Neural cell (in vitro differentiated cells): ENCODE measurements at places on chromosomes 7 and 10. TPM values are rescaled to one million over a fixed set of nuclear protein-coding genes. Genes with fewer than 3 reads are reported as not detected.

AS3MT gene
- polyA plus RNA-seq, result 16.9 and 17.6 TPM in 2 replicates

FFAR4 gene
- not detected in 2 replicates for polyA plus RNA-seq

ACTL6B gene
- polyA plus RNA-seq, result 339 and 389 TPM in 2 replicates

SLF2 gene
- 40.4 and 43.0 TPM in 2 replicates for polyA plus RNA-seq

GUSB gene
- 50.3 and 56.1 TPM in 2 replicates for polyA plus RNA-seq

AOC1 gene
- not detected in 2 replicates for polyA plus RNA-seq

IGFBP1 gene
- not detected in 2 replicates for polyA plus RNA-seq

MRC1 gene
- polyA plus RNA-seq, result 0.12 TPM in 1 of 2 replicates, not detected in the other

GPR26 gene
- 8.0 and 8.1 TPM in 2 replicates for polyA plus RNA-seq

ASB15 gene
- not detected in 2 replicates for polyA plus RNA-seq

PLAC9 gene
- not detected in 2 replicates for polyA plus RNA-seq

CADPS2 gene
- polyA plus RNA-seq, result 5.0 and 5.9 TPM in 2 replicates

WDR37 gene
- 31.2 and 32.3 TPM in 2 replicates for polyA plus RNA-seq

SEMA3A gene
- polyA plus RNA-seq, result 20.7 and 22.8 TPM in 2 replicates

TAS2R4 gene
- polyA plus RNA-seq, result 2.3 and 2.4 TPM in 2 replicates

ANKRD30A gene
- not detected in 2 replicates for polyA plus RNA-seq

FKBP6 gene
- not detected in 2 replicates for polyA plus RNA-seq

HGF gene
- not detected in 2 replicates for polyA plus RNA-seq

LSM5 gene
- polyA plus RNA-seq, result 90.5 and 100 TPM in 2 replicates

CLCN1 gene
- 0.20 TPM in 1 of 2 replicates, not detected in the other for polyA plus RNA-seq

ARHGAP22 gene
- 0.15 and 0.70 TPM in 2 replicates for polyA plus RNA-seq
